CD4-positive, alpha-beta memory T cell (primary cell): ENCODE measurements at places on chromosomes 7 and 10. TPM values are rescaled to one million over a fixed set of nuclear protein-coding genes. Genes with fewer than 3 reads are reported as not detected.

DNA sequence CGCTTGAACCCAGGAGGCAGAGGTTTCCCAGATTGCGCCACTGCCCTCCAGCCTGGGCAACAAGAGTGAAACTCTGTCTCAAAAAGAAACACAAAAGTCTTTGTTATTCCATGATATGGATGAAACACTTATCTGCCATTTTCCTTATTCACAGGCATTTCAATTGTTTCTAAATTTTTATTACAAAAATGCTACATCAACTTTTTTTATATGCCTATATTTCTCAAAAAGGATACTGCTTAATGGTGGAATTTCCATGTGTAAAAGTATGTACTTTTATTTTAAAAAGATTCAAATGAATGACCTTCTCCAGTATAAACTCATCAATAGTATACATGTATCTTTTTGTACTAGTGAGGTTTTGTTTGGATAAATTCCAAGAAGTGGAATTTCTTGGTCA lies 41.9 kb upstream of the STMP1 start:
- no peak for DNase-seq

DNA sequence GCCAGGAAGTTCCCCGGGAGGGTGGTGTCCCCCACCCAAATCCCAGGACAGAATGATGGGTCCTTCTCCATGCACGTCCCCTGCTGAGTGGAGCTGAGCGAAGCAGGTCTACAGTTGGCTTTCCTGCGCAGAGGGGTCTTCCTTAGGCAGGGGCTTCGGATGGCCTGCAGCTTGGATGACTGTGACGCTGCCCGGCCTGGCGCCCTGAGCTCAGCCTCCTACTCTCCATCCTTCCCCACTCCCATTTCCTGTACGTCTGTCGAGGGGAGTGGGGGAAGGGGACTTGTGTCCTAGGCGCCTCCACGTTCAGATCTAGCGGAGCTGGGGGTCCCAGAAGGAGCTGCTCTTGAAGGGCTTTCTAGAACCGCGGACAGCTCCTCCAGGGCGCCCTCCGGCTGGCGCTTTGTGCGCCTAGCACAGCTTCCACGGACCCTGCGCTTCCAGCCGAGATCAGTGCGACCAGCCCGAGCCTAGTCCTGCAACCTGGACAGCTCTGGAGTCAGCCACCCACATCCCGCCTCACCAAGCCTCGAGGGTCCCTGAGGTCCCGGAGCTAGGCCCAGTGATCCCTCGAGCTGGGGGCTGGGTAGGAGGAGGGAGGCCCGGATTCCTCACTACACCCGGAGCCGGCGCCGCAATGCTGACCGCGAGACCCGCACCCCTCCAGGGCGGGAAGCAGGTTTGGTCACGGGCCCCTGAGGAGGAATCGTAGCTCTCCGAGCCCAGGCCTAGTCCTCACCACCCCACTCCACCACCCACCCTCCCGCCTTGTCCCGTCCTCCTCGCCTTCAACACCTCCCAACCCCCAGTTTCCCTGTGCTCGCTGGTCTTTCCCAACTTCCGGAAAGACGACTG lies 1.9 kb downstream of the GRID1 start:
- no peak for DNase-seq

Gene WNT2
- polyA plus RNA-seq: not detected

DNA sequence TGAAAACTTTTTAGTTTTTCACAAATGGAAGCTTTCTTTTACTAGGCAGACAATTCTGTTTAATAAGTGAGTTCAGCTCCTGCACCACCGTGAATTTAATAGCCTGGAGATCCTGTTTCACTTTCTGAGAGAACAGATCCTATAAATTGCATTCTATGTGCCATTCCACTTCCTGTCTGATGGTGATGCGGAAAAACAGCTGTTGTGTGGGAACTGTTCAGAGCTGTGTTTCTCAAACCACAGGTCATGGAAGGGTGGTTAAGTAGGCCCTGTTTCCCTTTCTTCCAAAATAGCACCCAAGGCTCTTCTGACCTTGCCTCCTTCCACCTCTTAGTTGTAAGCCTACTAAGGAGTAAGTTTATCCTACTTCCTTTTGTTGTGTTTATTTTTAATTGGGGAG lies 97.2 kb upstream of the DKK1 start:
- no peak for DNase-seq

DNA sequence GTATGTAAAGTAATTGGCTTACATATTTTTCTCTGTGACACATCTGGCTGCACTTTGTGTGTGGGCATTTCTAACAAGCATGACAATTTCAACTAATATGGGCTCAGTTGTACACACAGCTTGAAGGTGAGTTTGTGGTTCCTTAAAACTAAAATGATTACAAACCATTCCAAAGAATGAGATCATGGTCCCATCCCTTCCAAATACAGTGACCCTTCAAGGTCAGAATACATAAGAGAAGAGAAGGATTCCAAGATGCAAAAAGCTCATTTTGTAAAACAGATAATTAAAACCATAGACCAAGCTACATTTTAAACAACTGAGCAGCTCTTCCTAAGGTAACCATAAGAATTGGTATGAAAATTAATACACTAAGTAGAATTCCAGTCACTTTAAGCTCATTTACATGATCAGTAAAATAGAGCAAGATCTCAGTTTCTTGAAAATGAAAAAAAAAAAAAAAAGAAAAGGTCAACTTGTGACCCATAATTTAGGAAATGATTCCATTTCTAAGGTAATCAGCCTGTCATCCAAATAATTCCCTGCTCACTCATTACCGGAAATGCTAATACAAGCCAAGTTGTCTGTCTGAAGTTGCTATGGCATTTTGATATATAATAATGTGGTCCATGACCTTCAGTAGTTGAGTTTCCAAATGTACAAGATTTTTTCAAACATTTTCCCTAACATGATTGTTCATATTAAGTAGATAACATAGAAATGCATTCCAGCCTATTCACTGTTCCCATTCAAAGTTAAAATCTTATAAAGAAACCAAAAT lies 688.5 kb downstream of the PARD3 start:
- DNase-seq: no peak

DNA sequence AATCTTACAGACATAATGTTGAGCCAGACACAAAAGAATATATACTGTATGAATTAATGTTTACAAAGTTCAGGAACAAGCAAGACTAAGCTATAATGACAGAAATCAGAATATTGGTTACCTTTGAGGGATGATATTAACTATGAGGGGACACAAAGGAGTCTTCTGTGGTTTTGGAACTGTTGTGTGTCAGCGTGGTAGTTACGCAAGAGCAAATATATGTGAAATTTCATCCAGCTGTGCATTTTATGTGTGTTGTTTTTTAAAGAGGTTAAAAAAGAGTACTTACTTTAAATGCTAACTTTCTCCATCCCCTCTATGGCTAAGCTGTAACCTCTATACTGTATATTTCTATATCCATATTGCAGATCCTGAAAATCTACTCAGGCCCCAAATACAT lies 14.9 kb downstream of the SLC25A28 start:
- no peak for DNase-seq

GRCh38 chr10:44970812-44971395 lies 7.7 kb downstream of the DEPP1 start:
- no peak for DNase-seq

Gene HECTD2
- polyA plus RNA-seq: 0.37 TPM

GRCh38 chr10:35542303-35542702 lies 62.8 kb upstream of the GJD4 start:
- no peak for DNase-seq

DNA sequence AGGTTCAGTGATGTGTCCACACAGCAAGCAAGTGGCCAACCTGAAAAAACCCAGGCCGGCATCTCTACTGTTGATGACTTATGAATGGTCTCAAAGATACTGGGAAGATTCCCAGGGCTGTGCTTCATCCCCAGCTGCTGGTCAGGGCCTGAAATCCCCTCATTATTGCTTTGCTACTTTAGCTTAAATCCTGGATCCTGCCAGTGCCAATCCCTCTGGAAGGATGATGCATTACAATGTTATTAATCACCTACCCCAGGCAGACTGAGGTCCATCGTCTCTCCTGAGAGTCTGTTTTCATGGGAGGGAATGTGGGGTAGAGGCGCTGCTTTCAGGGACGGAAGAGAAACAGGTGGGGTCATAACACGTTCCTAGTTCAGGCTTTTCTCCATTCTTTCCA lies 371.6 kb downstream of the RPS24 start:
- DNase-seq: no peak

DNA sequence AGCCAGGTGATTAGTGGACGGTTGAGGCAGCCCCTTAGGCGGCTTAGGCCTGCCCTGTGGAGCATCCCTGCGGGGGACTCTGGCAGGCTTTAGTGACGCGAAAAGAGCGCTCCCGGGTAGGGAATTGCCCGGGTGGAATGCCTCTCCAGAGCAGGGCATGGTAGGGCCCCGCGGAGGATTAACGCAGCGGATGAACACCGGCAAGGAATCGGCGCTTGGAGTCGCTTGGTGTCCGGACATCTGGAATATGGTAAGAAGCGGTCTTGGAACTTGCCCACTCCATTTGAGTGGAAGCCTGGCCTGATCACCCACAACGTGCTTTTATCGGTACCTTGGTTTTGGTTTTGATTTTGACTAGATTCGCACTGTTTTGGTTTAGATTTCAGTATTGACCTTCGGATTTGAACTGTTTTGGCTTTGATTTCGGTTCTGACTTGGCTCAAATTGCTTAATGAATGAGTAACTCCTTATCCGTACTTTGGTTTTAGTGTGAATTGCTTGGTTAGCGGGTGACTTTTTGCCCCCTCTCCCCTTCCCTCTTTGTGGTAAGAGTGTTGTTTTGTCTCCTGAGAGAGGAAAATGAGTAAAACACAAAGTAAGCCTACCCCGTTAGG lies 24.2 kb upstream of the CHST3 start:
- DNase-seq: no peak

GRCh38 chr7:12370249-12370648 lies 33.4 kb downstream of the VWDE start:
- DNase-seq: no peak

Gene TEX47
- polyA plus RNA-seq: not detected

Gene POM121L12
- polyA plus RNA-seq: not detected

- no peak for DNase-seq
Observed at GRCh38 chr10:31347705-31348104, 28.7 kb downstream of the ZEB1 start.

Gene FAM24B
- polyA plus RNA-seq: 14.5 TPM

- DNase-seq: peak; percentile 23
Observed at GRCh38 chr7:101884671-101885596, 67.5 kb downstream of the CUX1 start.

DNA sequence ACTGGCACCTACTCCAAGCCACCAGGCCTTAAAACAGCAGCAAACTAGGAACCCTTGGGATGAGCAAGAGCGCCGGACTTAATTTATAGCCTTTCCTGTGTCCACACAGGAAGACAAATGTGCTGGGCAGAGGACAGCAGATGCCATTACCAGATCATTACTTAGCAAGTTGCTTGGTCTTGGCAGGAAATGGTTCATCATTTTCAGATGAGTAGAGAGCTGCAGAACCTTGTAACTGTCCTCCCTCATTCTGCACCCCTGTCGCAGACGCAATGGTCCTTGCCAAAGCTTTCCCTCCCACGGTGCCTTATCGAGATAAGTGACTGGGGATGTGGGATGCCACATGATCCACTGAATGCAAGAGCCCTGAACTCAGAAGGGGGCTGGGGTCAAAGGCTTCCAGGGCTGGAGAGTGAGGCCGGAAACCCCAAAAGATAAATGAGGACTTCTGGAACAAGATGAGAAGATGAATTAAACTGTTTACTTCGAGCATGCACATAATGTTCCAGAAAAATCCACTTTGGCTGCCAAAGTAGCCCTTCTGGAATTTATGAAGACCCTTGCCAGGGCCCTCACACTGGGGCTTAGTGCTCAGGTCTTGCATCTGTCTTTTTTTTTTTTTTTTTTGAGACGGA lies 145.6 kb upstream of the ZNF32 start:
- DNase-seq: no peak

Gene ITPRID1
- not detected for polyA plus RNA-seq

- peak; percentile 22 for DNase-seq
Observed at GRCh38 chr7:2646680-2647571, 15.1 kb downstream of the TTYH3 start.

Gene SUMF2
- 157 TPM for polyA plus RNA-seq

DNA sequence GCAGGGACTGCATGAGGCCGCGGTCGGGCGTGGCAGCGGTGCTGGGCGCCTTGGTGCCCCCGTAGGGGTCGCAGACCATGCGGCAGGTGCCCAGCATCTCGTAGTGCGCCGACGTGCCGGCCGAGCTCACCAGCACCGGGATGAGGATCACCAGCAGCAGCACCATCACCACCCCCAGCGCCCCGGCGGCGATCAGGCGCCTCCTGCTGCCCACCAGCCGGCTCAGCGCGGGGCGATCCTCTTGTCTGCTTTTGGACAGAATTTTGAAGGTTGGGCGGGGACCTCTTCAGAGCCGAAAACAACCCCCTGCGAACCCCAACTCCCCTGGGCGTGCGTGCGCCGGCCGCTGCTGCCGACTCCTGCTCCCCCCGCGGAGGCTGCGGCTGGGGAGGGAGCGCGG lies 779 bp downstream of the C1QL3 start:
- DNase-seq: peak; percentile 6

DNA sequence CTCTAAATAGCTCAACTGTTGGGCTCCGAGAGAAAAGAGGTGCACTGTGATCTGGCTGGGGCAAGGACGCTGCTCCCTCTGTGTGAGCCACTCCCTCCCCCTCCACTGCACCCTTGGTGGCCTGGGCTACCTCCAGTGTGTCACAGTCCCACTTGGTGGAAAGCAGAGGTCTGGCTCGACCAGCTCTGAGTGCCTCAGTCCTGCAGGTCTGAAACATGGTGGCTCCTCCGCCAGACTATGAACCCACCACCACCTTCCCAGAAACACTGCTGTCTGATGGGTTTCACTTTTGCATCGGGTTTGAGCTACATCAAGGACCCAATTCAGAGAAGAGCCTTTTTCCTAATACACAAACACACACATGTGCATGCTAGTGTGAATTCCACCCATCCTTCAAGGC lies 500.1 kb downstream of the RPS24 start:
- DNase-seq: no peak

Gene CABCOCO1
- not detected for polyA plus RNA-seq

DNA sequence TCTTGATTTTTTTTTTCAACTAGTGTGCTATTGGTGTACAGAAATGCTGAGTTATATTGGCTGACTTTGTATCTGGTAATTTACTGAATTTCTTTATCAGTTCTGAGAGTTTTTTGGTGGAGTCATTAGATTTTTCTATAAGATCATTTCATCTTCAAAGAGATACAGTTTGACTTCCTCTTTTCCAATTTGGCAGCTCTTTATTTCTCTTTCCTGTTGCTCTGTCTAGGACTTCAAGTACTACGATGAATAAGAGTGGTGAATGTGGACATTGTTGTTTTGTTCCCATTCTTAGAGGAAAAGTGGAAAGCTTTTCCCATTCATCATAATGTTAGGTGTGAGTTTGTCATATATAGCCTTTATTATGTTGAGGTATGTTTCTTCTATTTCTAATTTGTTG lies 50.2 kb downstream of the LOXL4 start:
- DNase-seq: no peak
